ENCODE measurements at places on chromosomes 1 and 21.

- no peak for DNase-seq
Measured at GRCh38 chr1:66528580-66528979, 5.4 kb upstream of the SGIP1 start.

DNA sequence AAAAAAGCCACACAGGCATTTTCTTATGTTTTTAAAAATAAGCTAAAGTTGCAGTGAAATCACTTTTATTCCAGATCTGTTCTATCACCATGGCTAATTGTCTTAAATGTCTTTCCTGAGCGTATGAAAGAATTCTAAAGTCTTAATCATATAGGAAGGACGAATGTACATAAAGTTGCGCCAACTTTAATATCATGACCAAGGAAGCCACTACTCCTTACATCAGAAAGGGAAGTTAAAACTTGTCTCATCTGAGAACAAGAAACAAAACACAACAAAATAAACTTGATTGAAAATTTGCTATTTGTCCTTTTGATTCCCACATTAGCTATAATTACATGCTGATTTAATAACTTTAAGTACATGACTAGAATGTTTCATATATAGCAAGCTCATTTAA is 26.5 kb downstream of the CNIH4 start:
- no peak for DNase-seq

DNA sequence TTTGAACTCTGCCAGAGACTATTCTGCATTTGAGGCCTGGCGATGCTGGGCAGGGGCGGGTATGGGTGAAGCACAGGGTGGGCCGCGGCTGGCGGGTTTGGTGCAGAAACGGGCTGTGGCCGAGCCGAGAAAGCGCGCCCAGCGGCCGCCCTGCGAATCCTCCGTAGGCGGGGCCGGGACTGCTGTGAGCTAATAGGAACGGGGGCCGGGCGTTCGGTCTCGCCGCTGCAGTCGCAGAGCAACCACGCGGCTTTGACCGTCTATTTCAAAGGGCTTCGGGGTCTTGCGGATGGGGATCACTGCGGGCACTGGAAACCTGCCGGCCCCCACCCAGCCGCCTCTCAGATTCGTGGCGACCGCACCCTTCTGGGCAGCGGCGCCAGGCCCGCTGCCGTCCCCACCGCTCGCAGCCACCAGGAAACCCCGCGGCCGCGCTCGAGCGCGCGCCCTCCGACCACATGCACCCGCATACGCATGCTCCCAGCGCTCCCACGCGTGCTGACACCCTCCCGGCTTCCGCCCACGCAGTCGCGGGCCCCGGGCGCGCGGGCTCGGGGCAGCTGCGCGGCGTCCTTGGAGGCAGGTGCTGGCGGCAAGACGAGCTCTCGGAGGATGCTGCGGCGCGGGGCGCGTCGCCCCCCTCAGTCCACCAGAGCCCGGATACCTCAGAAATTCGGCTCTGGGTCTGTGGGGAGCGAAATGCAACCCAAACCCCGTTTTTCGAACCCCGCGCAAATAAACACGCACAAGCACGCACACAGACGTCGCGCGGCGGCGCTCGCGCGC is 32.6 kb downstream of the DNTTIP2 start:
- peak; percentile 72 for DNase-seq

DNA sequence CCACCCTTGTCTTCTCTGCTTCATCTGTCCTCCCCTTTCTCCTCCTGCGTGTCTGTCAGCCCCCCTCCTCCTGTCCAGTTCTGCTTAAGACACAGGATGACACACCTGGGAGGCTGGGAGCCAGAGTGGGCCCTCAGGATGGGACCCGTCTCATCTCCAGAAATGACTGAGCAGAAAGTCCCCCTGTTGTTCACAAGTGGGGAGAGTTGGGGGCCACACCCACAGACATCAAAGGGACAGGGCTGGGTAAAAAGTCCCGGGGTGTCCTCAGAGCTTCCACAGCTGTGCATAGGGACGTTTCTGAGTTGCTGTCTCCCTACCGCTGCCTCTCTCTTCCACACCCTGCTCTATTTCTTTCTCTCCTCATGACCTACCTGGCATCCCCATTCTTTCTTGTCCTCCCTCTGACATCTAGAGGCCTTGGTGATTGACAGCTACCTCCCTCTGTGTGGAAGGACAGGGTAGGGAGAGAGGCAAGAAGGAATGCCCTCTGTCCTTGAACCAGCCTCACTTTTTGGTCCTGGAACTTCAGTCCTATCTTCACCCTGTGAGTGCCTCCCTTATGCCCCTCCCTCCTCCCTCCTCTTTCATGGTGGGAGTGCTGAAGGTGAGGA is 19.5 kb upstream of the SH2D2A start:
- DNase-seq = no peak

DNA sequence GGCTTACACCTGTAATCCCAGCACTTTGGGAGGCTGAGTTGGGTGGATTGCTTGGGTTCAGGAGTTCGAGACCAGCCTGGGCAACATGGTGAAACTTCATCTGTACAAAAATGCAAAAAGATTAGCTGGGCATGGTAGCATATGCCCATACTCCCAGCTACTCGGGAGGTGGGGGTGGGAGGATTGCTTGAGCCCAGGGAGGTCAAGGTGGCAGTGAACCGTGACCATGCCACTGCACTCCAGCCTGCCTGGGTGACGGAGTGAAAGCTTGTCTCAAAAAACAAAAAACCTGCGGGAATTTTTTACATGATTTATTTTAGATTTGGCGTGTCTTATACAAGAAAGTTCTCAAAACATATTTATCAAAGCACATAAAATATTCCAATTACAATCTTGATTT is 27.8 kb upstream of the MTR start:
- no peak for DNase-seq

GRCh38 chr1:37561133-37562132 is 4.7 kb downstream of the DNALI1 start:
- DNase-seq = peak; percentile 10

GRCh38 chr1:64842224-64842623 is 97.3 kb downstream of the RAVER2 start:
- no peak for DNase-seq

- no peak for DNase-seq
Measured at GRCh38 chr1:17875882-17876280, 120.7 kb downstream of the ACTL8 start.

DNA sequence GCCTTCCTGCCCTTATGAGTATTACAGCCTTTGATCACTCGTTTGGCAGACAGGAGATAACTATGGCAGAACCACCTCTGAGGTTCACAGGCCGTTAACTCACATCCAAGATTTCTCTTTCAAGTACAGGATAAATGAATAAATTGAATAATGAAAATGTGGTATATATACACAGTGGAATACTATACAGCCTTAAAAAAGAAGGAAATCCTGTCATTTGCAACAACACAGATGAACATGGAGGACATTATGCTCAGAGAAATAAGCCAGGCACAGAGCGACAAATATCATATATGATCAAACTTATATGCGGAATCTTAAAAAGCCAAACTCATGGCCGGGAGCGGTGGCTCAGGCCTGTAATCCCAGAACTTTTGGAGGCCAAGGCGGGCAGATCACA is 32.6 kb downstream of the TGFBR3 start:
- DNase-seq = no peak

DNA sequence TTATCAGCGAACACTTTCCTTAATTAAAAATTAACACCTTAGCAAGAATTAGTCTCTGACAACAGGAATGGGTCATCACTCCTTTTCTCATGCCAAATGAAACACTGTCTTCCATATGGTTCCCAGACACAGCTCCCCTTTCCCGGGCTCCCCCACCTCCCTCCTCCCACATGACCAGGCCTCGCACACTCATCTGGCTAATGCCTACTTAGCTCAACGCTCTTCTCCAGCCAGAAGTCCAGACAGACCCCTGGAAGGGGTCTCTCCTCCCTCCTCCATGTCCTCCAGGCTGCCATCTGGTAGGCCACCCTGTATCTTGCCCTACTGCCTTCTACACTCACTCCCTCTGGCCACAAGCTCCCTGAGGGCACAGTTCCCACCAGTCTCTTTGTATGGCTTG is 39.9 kb downstream of the KCNC4 start:
- no peak for DNase-seq

- no peak for DNase-seq
Measured at GRCh38 chr1:97332716-97333115, 588.1 kb downstream of the DPYD start.

- DNase-seq = no peak
Measured at GRCh38 chr1:183278739-183279591, 92.9 kb downstream of the LAMC2 start.

DNA sequence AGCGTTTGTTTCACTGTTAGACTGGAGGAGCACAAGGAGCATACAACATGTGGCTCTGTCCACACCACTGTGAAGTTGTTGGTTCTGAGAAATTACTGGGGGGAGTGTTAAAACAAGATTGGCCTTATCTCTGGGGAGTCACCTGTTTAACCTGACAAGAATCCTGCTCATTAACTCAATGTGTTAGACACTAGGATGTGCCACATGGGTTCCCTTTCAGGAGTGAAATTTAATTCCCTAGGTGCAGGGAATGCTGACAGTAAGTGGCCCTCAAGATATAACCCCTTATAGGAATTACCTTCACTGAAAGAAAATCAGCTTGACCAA is 45.8 kb upstream of the WNT2B start:
- DNase-seq = no peak

DNA sequence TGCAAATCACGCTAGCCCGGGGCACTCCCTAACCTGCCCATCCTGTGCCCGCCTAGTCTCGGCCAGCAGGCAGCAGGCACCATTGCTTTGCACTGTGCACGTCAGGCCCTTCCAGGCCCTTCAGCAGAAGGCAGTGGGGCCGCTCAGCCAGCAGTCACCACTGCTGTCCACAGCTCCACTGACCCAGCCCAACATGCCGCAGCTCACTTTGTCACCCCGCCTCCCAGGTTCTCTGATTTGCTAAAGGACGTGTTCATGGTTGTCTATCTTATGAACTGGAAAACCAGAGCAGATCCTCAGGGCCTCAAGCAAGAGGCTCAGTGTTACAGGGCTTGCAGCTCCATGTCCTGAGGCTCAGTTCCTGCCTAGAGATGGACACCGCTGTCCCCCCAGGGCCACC is 14.2 kb upstream of the SPOCD1 start:
- no peak for DNase-seq

DNA sequence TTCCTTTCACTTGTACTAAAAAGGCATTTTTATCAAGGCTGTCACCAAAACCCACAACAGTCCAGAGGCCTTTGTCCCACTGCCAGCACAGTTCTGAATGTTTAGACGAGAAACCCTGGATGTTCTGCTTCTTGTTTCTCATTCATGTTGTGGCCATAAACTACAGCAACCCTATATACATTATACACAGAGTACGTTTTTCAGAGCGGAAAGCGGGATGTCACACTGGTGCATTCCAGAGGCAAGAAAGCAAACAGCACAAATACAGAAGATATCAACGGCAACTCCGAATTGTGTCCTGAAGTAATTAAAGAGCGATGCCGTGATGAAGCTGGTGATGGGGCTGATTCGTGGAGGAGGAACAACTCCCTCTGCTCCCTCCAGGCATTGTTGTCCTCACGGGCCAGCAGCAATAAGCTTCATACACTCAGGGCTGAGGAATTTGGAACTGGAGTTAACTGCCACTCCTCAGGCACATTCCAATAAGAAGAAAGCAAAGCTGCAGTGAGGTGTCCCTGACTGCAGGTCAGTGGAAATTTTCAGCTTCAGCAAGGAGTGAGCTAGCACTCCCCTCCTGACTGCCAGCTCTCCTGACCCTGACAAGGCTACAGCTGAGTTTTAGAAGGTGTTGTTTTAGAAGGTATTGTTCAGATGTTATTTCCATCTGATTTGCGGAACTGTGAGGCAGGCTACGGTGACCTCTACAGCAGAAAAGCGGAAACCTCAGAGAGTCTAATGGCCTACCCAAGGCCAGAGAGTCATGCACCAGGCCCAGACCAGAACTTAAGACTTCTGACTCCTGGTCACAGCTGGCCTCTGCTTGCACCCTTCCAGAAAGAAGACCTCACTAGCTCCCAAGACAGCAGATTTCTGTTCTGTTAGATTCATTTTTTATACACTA is 149.0 kb downstream of the TGFBR3 start:
- no peak for DNase-seq

GRCh38 chr1:163047951-163048659 is 21.1 kb upstream of the RGS4 start:
- no peak for DNase-seq

- no peak for DNase-seq
Measured at GRCh38 chr1:38623529-38623928, 236.0 kb downstream of the RRAGC start.

DNA sequence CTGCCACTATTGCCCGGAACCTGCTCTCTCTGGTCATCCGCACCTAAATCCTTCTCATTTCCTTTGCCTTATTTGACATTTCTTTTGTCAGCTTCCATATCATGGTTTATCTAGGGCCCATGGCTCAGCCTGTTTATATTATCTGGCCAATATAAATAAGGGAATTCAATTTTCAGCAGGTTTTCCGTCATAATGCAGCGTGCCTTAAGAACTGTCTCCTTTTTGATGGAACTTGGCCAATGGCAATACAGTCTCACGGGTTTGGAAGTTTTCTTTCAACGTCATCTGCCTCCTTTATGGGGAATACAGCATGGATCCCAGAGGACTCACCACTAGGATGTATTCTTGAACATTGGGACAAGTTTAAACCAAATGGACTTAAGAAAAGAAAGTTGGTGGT is 77.8 kb upstream of the KIAA0040 start:
- no peak for DNase-seq

- DNase-seq = no peak
Measured at GRCh38 chr1:227335242-227336020, 17.1 kb upstream of the CDC42BPA start.
